ENCODE measurements at places on chromosomes 1 and 21.
A peak's percentile ranks its signal among the peaks of the same experiment; 100 is the strongest.

GRCh38 chr1:25933479-25934365 is 27.5 kb upstream of the STMN1 start:
- no peak for DNase-seq

DNA sequence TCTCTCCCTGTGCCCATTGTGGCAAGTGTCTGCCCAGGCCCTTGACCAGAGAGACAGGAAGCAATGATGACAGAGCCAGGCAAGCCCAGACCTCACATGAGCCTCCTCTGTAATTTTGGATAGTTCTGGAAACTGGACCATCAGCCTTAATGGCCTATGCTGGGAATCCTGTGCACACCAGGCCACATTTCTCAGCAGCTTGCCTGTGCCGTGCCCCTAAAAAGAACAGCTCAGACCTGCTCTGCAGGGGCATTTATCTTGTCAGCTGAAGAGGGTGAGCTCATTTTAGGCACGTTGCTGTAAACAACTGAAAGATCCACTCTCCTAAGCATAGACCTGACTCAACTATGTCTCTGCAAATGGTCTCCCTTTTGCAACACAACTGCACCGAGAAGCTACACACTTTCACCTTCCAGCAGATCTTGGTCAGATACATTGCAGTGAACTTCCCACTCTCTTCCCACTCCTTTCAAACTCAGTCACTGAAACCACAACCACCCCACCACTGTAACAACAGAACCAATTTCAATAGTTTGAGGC is 53.5 kb upstream of the BACH1 start:
- DNase-seq, result no peak

- no peak for DNase-seq
Measured at GRCh38 chr1:65103807-65104206, 44.2 kb upstream of the AK4 start.

DNA sequence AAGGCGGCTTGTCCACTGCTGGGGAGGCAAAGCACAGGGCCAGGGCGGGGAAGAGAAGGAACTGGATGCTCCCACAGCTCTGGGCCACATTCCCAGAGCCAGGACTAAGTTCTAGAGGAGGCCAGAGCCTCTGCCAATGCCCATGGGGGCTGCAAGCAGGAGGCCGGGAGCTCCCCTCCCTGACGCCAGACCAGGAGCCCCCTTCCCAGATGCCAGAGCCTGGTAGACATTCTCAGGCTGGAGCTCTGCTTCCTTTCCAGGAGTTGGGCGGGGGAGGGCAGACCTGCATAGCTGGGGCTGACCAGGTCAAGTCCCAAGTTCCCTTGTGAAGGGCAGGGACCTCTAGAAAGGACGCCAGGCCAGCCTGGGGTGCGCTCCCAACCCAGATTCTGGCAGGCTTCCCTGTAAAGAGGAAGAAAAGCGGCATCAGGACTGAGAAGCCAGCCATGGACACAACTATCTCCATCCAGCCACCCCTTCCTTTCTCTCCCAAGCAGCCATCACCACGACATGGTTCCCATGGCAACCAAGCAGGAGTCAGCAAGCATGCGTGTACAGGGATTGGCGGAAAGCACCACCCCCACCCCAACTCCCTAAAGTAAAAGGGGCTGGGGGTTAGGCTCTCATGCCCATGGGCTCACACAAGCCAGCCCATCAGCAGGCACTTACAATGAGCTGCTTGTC is 13.4 kb downstream of the KIF21B start:
- DNase-seq, result no peak

GRCh38 chr1:30034105-30034626 is 689.2 kb downstream of the MATN1 start:
- no peak for DNase-seq

- no peak for DNase-seq
Measured at GRCh38 chr21:28805885-28806284, 186.8 kb downstream of the LTN1 start.

DNA sequence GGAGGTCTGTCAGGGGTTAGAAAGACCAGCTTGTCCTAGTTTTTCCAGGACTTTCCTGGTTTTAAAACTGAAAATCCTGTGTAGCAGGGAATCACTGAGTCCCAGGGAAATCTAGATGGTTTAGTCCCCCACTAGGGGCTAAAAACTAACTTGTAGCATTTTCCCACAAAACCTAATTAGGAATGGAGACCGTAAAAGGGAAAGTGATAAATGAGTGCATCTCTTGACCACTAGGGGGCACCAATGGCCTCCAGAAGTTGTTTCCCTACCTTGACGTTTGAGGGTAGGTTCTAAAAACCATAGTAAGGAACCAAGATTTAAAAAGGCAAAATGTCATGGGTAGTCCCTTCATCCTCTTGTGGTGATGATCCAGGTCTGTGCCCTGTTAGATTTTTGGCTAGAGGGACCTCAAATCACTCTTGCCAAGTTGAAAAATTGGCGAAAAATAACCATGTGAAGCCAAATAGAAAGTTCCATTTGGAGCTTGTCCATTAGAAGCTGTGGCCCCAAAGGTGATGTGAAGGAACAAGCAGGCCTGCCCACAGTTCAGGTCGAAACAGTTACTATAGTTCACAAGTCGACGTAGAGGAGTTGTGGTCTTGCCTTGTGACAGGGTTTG is 24.5 kb downstream of the CLIC6 start:
- DNase-seq, result peak; percentile 11

DNA sequence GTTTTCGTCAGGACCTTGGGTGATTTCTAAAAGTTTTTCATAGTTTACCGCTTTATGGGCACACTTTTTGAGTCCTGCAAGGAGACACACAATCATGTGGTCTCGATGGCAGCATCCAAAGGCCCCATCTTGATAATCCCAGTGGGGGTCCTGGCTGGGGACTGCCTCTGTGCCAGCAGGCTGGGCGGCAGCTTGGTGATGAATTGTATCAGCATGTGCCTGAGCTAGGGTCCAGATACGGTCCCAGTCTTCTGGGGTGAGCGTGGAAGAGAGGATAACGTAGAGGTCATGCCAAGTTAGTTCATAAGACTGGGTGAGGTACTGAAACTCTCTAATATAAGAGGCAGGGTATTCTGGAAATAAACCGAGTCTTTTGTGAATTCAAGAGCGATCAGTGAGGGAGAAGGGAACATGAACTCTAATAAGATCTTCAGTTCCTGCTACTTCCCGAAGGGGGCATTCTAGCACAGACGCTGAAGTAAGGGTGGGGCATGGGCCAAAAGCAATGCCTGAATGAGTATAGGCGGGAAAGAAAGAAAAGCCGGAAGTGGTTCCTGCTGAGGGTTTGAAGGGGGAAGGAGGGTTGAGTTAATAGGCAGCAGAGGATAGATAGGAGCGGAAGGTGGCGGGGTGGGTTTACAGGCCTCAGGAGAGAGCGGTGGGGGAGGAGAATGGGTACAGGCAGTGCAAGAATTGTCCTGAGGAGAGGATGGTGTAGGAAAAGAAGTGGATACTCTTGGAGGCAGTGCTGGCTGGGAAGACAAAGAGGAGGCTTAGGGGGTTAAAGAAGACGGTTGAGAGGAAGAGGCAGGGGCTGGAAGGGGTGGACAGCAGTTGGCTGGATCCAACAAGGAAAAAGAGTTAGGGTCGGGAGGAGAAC is 1.6 kb downstream of the ERVH48-1 start:
- DNase-seq, result peak; percentile 60

DNA sequence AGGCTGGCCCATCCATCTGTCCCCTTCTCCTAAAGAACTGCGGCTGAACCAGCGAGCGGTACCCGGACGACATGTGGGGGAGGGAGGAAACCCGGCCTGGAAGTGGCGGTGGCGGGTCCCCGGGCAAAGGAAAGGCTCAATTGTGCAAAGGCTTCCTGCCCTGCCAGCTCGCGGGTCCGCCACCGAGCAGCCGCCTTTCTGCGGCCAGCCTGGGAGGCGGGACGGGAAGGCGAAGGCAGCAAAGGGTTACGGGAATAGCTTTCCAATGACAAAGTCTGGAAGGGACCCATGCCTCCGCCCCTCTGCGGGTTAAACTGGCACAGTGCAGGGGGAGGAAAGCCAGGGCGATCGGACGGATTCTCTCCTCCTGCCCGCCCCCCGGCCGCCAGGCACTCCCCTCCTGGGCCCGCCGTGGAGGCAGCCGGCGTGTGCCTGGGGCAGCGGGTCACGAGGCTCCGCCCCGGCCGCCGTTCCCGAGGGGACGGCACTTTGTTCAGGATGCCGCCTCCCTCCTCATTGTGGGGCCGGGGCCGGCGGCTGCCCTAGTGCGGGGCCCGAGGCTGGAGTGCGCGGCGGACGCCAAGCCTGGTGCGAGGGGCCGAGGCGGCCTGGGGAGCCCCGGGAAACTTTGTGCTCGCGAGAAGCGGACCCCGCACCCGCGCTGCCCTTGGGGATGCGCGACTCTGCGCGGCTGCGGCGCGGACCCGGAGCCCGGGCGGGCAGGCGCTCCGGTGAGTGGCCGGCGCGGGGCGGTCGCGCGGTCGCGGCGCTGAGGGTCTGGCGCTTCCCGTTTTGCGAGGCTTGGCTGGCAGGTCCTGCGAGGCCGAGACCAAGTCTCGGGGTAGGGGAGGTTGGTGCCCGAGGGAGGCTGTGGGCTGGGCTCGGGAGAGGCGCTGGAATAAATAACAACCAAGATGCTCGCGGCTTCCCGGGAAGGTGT is at the start of gene NAV1:
NAV1 (plus strand) TSS at position 516 of the 940 bp plus-strand sequence. CDS start 83,758 bp downstream, outside the sequence.
- DNase-seq, result no peak

DNA sequence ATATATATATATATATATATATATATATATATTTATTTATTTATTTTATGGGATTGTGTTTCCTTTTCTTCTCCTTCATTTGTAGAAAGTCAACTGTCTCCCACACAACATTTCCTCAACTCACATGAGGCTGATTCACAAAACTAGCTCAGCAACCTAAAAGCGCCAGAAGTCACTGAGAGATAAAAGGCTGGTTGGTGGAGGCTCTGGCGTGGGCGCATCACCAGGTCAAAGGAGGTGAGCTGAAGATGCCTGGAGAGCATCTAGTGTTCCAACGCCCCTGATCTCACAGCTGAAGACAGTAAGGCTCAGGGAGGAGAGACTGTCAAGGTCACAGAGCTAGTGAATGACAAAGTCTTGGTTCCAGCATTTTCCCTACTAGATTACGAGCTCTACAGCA is 78.0 kb downstream of the HLCS start:
- no peak for DNase-seq

DNA sequence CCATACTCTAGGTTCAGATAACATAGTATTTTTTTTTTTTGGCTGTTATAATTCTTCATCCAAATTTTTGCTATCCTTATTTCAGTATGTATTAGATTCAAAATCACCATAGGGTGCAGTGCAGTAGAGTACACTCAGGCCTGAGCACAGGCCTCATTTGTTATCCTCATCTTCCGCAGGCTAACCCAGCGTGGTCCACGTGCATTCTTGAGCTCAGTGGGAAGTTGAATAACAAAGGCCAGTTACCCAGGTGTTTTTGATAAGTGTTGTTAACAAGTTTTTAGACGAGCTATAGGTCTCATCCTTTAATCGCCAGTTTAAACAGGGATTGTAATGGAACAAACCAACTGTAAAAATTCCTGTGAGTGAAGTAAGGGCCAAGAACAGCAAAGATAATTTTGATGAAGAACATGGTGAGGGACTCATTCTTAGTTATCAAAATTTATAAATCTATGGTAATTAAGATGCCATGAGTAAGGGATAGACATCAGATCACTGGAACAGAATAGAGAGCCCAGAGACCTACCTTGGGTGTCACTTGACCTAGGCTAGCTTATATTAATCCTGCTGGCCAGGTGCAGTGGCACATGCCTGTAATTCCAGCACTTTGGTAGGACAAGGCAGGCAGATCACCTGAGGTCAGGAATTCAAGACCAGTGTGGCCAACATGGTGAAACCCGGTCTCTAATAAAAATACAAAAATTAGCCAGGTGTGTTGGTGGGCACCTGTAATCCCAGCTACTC is 22.0 kb downstream of the FLVCR1 start:
- no peak for DNase-seq

GRCh38 chr1:12460911-12461621 is 156.9 kb downstream of the DHRS3 start:
- no peak for DNase-seq

DNA sequence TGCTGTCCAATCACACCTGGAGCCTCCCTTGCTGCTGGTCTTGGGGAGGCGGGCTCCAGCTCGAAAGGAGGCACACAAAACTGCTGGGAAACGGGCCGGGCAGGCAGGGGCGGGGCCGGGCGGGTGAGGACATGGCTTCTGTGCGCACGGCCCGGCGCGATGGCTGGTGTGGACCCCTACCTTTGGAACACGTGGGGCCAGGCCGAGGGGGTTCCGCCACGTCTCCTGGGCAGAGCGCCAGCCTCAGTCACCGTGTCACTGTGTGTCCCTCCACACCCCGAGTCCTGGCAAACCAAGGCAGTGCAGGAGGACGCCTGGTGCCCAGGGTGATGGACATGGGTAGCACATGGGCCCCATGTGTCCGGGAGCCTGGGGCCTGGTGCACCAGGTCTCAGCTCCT is 42.0 kb upstream of the ADARB1 start:
- DNase-seq, result no peak

- DNase-seq, result no peak
Measured at GRCh38 chr1:39608921-39609320, 30.5 kb downstream of the HEYL start.

GRCh38 chr21:28337315-28337714 is 655.4 kb downstream of the LTN1 start:
- DNase-seq, result no peak

DNA sequence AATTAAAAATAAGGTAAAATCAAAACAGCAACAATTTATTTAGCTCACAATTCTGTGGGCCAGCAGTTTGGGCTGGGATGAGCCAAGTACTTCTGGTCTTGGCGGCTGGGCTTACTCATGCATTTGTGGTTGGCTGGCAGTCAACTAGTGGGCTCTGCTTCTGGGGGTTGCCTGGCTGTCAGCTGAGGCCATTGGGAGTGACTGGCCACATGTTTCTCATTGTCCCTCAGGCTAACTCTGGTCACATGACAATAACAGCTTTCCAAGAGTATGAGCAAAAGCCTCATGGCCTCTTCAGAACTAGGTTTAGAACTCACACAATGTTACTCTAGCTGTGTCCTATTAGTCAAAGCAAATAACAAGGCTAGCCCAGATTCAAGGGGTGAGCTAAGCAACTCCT is 15.6 kb upstream of the CHIA start:
- DNase-seq, result peak; percentile 29

All from stimulated activated CD8-positive, alpha-beta memory T cell treated with anti-CD3 and anti-CD28 coated beads, Interleukin-15, amount 100 ng/mL, for 48 hours (primary cell).